ENCODE measurements at places on chromosomes 3 and 15.

DNA sequence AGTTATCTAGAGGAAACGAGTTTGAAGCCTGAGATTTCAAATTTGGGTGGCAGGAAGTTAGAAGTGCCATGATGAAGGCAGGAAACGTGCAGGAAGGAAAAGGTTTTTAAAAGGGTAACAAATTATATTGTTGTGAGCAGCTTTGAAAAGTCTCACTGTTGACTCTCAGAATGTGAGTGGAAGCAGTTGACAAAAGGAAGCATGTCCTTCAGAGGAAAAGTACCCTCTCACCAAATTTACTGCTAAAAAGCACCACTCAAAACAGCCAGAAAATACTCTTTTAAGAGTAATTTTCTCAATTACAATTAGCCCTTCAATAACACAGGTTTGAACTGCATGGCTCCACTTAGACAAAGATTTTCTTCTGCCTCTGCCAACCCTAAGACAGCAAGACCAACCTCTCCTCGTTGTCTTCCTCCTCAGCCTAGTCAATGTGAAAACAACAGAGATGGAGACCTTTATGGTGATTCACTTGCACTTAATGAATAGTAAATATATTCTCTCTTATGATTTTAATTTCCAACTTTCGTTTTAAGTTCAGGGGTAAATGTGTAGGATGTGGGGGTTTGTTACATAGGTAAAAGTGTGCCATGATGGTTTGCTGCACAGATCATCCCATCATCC, 117.1 kb upstream of the LIPC start:
- DNase-seq = no peak

GRCh38 chr3:116020495-116020894, 397.2 kb downstream of the GAP43 start:
- peak; percentile 69 for DNase-seq

DNA sequence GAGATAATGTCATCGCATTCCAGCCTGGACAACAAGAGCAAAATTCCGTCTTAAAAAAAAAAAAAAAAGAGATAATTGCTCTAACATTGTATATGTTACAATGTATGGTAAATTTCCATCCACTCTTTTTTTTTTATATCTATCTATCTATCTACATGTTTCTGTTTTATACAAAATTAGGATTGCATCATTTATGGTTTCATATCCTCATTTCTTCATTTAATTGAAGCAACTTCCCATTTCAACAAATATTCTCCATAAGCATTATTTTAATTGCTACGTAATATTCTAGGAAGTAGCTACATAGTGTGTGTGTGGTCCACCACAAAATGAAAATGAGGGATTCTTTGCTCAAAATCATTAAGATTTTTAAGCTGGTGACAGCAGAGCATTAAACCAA, 18.4 kb downstream of the RBP1 start:
- no peak for DNase-seq

GRCh38 chr3:143531101-143531500, 317.2 kb downstream of the SLC9A9 start:
- DNase-seq = no peak

- no peak for DNase-seq
These were observed 81.6 kb upstream of the RPL32 start for GRCh38 chr3:12922881-12923431.

Measured in NCI-H2171 (cell line).